Stimulated activated CD8-positive, alpha-beta memory T cell treated with anti-CD3 and anti-CD28 coated beads, Interleukin-7, amount 100 ng/mL, for 1 hour (primary cell): ENCODE measurements at places on chromosomes 5 and 9.

DNA sequence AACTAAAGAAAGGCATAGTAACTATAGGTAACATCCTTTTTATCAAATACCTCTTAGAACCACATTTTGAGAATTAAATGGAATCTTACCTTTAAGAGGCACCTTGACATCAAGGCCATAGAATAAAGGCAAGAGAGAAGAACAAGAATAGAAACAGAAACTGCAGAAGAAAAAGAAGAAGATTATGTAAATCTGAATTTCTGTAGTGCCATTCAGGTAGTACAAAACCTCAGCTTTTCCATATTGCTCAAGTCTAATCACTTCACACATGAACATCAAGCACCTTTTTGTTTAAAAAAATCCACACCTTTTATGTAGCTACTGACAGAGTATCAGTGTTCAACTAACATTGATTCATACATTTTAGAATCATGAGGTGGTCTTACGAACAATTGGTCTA, 91.8 kb upstream of the DPYSL3 start:
- DNase-seq = no peak

GRCh38 chr9:137429974-137430722, 7.0 kb downstream of the NOXA1 start:
- no peak for DNase-seq

- no peak for DNase-seq
Measured at GRCh38 chr9:112332674-112332976, 794 bp downstream of the PTBP3 start.

- no peak for DNase-seq
Measured at GRCh38 chr9:78289474-78289873, 7.5 kb upstream of the PSAT1 start.

GRCh38 chr5:151100681-151101080, 19.8 kb upstream of the TNIP1 start:
- no peak for DNase-seq

- DNase-seq = no peak
Measured at GRCh38 chr5:14193496-14193895, 50.4 kb downstream of the TRIO start.

GRCh38 chr5:150565868-150566267, 57.9 kb downstream of the NDST1 start:
- no peak for DNase-seq
